ENCODE measurements at places on chromosomes 16 and 17.
A peak's percentile ranks its signal among the peaks of the same experiment; 100 is the strongest.

DNA sequence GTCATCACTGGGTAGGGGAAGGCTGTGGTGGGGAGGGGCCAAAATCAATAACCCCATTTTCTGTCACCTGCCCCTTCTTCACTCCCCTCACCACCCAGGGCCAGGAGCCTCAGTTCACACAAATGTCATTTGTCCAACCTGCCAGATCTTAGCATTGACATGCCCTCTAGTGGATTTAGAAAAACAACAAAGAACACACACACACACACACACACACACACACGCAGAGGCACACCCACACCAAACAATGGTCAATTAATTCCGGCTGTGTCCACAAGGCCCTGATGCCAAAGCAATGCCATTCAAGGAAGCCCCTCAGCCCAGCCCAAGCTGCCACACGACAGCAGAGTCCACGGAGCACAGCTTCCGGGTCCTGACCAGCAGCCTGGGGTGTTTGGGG, 68.4 kb downstream of the NOG start:
- no peak for DNase-seq

DNA sequence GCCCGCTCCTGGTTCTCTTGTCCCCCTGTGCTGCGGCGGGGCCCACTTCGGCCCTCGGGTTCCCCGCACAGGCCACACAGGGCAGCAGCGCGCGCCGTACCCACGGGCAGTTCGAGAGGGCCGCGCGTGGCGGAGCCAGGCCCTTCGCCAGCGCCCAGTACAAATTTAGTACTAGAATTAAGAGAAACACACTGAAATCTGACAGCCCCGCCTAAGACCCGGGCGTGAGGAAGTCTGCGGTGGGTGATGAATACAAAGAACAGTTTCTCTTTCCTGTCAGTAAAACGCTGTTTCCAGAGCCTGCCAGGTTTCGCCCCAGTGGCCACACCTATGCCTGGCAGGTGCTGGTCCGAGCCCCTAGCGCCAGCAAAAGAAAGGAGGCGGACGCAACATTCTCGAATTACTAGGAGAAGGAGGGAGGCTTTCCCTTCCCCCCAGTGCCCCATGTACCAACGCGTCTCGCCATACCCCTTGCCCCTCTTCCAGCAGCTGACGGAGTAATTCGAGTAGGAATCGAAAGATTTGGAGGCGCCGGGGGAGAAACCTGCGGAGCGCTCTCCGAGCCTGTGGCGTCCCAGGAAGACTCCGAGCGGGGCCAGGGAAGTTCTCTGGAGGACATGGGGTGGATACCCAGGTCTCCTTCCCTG, 591 bp upstream of the SLFN5 start:
- no peak for DNase-seq

DNA sequence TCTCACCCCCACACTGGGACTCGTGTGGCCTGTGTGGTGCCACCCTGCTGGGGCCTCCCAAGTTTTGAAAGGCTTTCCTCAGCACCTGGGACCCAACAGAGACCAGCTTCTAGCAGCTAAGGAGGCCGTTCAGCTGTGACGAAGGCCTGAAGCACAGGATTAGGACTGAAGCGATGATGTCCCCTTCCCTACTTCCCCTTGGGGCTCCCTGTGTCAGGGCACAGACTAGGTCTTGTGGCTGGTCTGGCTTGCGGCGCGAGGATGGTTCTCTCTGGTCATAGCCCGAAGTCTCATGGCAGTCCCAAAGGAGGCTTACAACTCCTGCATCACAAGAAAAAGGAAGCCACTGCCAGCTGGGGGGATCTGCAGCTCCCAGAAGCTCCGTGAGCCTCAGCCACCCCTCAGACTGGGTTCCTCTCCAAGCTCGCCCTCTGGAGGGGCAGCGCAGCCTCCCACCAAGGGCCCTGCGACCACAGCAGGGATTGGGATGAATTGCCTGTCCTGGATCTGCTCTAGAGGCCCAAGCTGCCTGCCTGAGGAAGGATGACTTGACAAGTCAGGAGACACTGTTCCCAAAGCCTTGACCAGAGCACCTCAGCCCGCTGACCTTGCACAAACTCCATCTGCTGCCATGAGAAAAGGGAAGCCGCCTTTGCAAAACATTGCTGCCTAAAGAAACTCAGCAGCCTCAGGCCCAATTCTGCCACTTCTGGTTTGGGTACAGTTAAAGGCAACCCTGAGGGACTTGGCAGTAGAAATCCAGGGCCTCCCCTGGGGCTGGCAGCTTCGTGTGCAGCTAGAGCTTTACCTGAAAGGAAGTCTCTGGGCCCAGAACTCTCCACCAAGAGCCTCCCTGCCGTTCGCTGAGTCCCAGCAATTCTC, 27.4 kb downstream of the STH start:
- DNase-seq, result no peak

DNA sequence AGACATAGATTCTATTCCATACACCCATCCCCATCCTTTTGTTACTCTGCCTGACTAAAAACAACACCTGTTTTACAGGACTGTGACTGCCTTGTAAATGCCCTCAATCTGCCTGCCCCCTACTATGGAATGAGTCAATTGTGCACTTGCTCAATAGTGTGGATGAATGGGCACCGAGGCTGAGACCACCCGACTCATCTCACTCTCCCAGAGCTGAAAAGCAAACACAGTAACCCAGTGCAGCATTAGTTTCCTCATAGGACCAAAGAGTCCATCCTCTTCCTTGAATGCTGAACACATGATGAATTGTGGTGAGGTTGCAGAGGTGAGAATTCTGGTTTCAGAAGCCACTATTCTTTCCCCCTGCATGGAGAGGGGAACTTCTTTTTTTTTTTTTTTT, 233.7 kb downstream of the ZFHX3 start:
- no peak for DNase-seq

- no peak for DNase-seq
Measured at GRCh38 chr16:31484491-31485171, 1.7 kb downstream of the SLC5A2 start.

GRCh38 chr16:85800321-85800669, 800 bp downstream of the COX4I1 start:
- DNase-seq, result no peak

DNA sequence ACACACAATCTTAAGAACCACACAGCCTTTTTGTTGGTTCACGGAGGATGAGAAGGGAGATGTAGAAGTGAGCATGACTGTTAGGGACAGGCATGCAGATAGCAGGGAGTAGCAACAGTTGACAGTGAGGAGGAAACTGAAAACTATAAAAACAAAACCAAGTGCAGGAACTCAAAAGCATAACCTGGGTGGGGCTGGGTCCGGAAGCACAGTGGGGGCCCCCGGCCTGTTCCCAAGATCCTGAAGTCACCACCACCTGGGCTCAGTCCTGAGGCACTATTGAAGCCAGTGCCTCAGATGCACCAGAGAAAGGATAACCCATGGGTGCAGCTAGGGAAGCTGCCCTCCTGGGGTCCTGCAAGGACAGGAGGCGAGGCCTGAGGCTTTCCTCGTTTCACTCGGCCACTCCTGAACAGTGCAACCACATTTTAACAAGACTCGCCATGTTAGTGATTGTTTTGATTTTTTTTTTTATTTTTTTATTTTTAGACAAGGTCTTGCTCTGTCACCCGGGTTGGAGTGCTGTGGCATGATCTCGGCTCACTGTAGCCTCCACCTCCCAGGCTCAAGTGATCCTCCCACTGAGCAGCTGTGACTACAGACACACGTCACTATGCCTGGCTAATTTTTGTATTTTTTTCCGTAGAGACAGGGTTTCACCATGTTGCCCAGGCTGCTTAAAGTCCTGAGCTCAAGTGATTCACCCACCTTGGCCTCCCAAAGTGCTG, 27.7 kb upstream of the CBX4 start:
- DNase-seq, result no peak

DNA sequence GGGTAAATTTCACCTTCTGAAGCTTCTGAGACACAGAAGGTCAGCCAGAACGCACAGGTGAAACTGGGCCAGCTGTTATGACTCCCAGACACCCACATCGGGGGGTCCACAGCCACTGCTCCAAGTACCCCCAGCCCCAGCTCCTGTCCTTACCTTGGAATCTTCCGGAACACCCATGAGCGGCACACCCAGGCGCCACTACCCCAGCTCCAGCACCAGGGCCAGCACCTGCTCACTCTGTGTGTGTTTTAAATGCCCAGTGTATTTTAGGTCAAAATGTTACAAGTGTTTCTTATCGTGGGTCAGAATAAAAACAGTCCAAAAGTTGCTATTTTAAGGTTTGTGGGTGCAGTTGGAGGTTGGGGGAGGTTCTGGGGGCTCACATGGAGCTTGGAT, 116.3 kb downstream of the RMI2 start:
- DNase-seq, result no peak

DNA sequence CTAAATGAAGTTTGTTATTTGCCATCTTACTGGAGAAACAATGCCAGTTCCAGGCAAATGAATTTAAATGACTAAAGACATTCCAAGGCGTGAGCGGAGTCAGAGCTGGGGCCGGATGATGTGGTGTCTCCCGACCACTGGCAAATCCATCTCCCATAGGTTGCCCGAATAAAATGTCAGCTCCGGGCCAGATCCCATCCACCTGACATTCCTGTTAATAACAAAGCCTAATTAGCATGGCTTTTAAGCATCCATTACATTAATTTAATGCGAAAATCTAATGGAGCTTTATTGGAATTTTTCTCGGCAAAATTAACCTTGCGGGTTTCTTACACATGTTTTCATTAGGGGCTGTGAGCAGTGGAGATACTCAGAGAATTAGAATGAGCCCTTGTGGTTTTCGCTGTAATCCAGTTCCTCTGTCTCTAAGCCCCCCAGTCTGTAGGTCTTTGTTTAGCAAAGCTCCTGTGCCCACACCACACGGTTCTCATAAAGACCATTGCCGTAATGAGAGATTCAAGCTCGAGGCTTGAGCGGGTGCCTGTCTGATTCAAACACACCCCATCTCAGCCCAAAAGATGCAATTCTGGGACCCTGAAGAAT, 123.3 kb downstream of the CCT6B start:
- no peak for DNase-seq

DNA sequence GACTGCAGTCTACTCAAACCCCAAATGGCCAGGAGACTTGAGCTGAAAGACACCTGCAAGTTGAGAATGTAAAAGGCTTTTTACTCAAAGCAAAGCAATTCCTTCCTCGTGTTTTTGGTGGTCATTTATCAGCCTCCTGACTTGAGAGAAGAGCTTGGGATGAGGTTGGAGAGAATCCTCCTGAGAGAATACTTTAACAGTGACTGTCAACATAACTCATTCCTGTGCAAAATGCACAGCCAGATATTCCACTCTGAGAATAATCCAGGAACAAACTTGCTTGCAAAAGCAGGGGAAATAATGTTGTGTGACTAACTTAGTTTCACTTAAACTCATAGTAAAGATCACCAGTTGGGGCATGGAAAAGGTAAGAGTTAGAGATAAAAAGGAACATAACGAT, 53.4 kb downstream of the SNTB2 start:
- DNase-seq, result no peak

GRCh38 chr17:62801553-62802114, 6.5 kb downstream of the MARCHF10 start:
- DNase-seq, result no peak

DNA sequence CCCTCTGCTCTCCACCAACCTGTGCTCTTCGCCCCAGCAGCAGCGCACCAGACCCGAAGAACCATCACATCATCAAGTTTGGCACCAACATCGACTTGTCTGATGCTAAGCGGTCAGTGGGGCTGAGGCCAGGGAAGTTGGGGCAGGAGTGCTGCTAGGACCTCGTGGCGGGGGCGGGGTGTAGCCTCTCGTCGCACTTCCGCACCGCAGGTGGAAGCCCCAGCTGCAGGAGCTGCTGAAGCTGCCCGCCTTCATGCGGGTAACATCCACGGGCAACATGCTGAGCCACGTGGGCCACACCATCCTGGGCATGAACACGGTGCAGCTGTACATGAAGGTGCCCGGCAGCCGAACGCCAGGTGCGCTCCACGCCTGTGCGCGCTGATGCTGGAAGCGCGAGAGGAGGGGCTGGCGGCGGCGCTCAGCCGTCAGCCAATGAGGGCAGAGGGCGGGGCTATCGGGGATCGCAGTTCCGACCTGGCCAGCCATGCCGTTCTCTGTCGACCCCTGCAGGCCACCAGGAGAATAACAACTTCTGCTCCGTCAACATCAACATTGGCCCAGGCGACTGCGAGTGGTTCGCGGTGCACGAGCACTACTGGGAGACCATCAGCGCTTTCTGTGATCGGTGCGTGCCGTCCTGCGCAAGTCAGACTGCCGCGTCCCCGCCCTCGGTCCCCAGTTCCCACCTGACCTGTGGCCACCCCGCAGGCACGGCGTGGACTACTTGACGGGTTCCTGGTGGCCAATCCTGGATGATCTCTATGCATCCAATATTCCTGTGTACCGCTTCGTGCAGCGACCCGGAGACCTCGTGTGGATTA, 3.2 kb upstream of the TMEM88 start:
- DNase-seq, result peak; percentile 56

DNA sequence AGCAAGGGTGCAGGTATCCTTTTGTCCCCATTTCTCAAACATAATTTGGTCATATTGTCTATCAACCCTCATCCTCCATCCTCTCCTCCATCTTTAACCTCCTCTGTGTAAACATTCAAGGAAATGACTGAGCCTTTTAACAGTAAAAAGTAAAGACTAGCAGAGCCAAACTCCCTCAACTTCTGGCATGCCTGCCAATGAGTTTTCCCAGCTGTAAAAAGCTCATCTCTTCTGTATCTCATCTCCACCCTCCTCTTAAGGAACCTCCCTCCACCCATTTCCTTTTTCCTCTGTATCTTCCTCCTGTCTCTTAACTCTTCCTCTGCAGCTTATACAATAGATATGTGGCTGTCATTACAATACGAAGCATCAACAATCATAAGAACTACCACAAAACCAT, 76.9 kb upstream of the PSMD7 start:
- DNase-seq, result no peak

Measured in spinal cord (tissue), 10 donors.